ENCODE measurements at places on chromosomes 3 and 15.

DNA sequence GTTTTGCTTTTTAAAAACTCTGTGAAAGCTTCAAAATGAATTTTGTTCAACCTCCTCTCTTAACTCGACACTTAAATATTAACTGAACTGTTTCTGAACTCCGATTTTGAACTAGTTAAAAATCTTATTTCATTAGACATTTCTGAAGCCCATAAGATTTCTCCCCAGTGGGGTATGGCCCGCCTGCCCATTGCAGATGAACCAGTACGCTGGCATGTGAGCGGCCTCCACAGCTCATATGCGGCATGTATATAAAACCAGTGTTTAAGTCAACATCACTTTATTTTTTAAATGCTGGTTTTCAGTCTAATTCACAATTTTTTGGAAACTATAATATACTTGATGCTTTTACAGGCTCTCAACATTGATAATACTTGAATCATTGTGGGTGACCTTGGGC lies 50.2 kb downstream of the CPN2 start:
- no peak for DNase-seq

- no peak for DNase-seq
Measured at GRCh38 chr3:88031642-88032077, 27.1 kb downstream of the CGGBP1 start.

GRCh38 chr3:156353563-156353962 lies 201.4 kb downstream of the SSR3 start:
- DNase-seq: no peak

- DNase-seq: no peak
Measured at GRCh38 chr3:161413127-161413854, 42.0 kb upstream of the SPTSSB start.

DNA sequence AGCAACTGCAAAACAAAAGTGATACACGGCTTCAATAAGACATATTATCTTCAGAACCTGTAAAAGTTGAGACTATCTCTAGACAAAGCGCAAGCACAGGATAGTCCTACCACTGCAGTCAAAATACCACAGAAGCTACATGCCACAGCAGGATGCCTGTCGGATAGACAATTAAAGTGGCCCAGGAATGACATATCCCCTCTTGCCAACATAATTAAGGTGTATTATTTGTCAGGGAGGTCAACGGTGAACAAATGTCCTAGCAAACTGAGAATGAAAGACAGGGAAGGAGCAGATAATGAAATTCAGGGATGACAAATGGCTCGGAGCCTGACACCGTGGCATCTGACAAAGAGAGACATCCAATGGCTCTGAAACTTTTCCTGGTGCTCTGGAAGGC lies 185.7 kb downstream of the MECOM start:
- DNase-seq: no peak

DNA sequence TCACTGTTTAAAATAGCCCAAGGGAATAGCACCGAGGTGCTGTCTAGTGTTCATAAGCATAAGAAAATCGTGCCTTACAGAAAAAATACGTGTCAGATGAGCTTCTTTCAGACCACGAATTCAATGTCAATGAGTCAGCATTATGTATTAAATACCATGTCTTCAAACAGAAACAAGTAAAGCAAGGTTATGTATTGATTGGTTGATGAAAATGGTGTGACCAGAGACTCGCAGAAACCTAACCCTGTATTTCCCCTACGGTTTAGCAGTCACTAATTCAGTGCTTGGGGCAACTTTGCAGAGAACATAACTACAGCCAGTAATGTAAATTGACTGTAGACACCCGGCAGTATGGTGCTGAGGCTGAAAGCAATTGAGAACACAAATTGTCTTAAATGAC lies 307.7 kb downstream of the IL5RA start:
- no peak for DNase-seq

- DNase-seq: no peak
Measured at GRCh38 chr3:56257826-56258225, 210.4 kb downstream of the ERC2 start.

GRCh38 chr15:41817781-41818180 lies 10.1 kb upstream of the JMJD7 start:
- no peak for DNase-seq

- DNase-seq: no peak
Measured at GRCh38 chr3:171481011-171481410, 20.8 kb upstream of the TNIK start.

DNA sequence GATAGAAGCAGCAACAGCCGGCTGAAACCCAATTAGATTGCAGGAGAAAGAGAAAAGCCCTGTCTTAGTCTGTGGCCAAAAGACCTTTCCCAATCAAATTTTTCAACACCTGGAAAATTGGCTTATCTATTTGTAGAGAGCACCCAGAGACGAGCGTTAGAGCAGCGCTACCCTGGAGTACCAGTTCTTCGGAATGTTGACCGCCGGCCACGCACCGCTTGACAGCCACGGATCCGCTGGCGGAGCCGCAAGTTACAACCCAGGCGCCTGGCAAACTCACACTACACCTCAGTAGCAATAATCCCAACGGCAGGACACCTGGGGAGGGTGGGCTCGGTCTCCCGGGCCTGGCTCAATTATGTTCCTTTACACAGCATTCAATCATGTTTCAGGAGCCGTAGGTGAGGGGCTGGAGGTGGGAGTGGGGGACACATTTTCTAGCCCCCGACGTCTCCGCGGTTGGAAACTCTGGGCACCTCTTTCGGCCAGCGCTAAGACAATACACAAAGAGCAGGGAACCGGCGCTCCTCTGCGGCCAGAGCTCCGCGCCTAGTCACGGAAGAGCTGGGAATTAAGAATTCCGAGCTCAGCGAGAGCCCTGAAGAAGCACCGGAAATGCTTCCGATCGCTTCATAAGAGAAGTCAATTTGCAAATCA lies 1.2 kb downstream of the MB21D2 start:
- DNase-seq: no peak

DNA sequence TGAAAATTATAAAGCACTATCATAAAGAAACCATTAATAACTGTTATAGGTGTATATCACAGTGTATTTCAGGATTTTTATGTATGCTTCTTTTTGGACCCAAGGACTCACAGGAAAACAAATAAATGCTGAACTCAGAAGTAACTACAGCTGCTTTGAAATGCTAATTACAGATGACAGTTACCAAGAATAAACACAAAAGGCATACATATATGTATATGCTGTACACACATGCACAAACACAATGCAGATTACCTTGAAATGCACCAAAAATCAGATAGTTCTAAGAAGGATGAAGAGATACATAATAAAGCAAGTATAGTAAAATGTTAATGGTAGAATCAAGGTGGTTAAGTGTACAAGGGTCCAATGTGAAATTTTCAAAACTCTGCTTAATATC lies 52.2 kb downstream of the ZNF280D start:
- no peak for DNase-seq

DNA sequence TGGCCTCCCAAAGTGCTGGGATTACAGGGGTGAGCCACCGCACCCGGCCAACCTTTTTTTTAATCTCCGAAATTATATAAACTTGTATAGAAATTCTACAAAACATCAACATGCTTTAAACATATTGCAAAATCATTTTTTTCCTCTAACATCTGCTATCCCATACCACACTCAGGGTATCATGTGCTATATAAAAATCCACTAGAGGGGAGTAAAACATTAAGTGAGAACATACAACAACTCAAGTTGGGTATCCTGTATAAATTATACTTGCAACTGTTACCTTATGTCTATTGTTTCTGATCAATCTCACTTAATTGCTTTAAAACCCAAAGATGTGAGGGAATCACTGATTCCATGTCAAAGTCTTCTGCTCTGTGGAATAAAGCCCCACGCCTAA lies 71.9 kb upstream of the FBN1 start:
- DNase-seq: no peak

DNA sequence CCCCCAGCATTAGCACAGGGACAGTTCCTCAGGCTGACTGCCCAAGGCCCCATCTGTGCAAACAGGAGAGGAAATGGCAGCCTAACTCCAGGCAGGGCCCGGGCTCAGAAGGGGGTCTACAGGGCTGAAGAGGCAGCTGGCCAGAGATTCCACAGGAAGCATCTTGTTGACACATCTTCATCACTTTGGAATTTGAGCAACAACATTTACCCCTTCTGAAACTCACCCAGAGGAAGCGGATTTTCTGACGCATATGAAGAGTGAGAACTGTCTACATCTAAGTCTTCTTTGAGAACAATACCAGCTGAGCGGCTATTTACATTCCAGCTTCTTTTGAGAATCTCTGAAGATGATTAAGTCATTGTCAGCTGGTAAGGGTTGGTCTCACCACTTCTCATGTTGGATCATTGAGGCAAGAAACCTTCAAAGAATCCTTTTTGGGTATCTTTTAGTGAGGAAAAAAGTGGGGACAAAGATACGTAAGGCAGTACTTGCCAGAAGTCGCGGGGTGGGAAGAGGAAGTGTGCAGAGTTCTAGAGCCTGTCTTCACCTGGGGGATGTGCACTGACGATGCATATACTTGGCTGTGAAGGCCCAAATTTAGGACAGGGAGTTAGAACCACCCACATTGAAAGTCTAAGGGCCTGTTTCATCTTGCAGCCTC lies 25.4 kb upstream of the SRP14 start:
- DNase-seq: no peak

- DNase-seq: no peak
Measured at GRCh38 chr3:104396974-104397669, 969.6 kb upstream of the ALCAM start.

GRCh38 chr3:59518283-59519055 lies 468.6 kb upstream of the CFAP20DC start:
- no peak for DNase-seq

- no peak for DNase-seq
Measured at GRCh38 chr3:122493296-122493695, 21.4 kb downstream of the KPNA1 start.

DNA sequence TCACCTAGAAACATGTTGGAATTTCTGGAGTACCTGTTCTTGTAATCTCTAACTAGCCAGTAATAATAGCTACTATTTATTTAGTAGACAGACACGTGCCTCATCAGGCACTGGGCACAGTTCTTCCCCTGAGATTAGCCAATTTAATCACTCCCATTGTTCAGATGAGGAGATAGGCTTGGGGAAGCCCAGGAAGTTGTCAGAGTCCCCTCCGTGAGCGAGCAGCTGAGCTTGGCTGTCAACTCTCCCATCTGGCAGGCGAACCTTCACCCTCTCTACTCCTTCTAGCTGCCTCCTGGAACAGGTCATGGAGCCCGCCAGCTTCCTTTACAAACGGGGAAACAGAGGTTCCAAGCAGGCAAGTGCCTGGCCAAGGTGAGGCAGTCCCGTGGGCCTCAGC lies 31.1 kb upstream of the FGD5 start:
- no peak for DNase-seq

DNA sequence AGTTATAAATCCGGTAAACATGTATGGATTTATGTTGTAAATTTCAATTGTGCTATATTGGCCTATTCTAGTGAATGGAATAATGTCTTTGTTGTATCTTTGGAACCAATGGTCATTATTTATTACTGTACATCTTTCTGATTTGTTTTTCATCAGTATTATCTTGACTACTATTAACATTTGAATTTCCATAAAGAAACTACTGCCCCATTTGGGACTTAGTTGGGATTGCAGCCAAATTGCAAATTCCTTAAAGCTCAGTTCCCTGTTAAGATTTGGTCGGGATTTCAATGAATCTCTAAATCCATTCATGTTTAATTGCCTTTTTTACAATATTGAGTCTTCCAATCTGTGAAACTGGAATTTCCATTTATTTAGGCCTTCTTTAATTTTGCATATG lies 822.4 kb upstream of the CADM2 start:
- no peak for DNase-seq

DNA sequence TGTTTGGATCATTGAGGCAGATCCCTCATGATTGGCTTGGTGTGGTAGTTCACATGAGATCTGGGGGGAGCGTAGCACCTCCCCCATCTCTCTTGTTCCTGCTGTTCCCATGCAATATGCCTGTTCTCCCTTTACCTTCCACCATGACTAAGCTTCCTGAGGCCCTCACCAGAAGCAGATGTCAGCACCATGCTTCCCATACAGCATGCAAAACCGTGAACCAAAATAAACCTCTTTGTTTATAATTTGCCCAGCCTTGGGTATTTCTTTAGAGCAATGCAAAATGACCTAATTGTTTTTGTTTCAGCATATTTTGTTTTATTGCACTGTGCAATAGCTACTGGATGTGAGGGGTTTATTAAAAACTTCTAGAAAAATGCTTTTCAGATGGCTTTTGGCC lies 56.6 kb upstream of the CHST2 start:
- DNase-seq: no peak

- no peak for DNase-seq
Measured at GRCh38 chr15:68419301-68420175, 12.4 kb downstream of the ITGA11 start.

DNA sequence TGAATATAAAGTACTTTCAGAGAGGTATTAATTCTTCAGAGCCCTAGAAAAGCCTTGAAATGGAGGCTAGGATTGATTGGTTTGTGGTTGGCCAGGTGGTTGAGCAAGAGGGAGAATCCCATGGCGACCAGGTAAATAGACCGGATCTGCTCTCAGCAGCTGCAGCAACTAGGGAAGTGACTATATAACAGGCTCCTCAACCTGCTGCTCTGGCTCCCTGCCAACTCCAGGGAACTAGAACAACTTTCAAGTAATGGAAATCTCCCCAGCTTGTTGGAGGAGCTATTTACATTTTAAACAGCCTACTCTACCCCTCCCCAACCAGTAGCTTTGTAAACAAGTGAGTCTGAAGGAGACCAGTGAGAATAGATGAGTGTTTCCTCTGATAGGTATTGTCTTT lies 121.8 kb upstream of the CADM2 start:
- DNase-seq: no peak

DNA sequence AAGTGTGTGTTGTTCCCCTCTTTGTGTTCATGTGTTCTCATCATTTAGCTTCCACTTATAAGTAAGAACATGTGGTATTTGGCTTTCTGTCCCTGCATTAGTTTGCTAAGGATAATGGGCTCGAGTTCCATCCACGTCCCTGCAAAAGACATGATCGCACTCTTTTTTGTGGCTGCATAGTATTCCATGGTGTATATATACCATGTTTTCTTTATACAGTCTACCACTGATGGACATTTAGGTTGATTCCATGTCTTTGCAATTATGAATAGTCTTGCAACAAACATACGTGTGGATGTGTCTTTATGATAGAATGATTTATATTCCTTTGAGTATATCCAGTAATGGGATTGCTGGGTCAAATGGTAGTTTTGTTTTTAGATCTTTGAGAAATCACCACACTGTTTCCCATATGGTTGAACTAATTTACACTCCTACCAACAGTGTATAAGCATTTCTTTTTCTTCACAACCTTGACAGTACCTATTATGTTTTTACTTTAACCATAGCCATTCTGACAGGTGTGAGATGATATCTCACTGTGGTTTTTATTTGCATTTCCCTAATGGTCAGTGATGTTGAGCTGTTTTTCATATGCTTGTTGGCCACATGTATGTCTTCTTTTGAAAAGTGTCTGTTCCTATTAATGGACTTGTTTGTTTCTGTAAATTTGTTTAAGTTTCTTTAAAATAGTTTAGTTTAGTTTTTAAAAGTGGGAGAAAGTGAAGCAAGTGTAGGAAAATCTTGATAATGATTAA lies 21.9 kb upstream of the SLC30A4 start:
- no peak for DNase-seq

DNA sequence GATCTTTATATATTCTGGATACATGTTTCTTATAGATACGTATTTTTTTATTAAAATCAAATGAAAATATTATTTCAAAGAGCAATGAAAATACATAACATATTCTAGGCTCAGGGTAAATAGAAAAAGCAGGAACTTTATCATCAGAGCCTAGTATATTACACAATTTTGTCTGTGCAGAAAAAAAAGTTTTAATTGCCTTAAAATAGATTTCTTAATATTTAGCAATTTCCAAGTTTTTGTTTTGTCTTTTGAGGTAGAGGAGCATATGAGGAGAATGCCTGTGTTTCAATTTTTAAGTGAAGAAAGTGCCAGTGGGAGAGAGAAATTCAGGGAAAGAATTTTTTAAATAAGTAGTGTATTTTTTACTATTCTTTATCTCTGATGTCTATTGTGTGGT lies 10.5 kb downstream of the CAPN7 start:
- DNase-seq: no peak
